ENCODE measurements at places on chromosomes 3 and 15.

- DNase-seq = peak; percentile 43
These were observed 107.6 kb upstream of the FXR1 start for GRCh38 chr3:180804916-180805315.

DNA sequence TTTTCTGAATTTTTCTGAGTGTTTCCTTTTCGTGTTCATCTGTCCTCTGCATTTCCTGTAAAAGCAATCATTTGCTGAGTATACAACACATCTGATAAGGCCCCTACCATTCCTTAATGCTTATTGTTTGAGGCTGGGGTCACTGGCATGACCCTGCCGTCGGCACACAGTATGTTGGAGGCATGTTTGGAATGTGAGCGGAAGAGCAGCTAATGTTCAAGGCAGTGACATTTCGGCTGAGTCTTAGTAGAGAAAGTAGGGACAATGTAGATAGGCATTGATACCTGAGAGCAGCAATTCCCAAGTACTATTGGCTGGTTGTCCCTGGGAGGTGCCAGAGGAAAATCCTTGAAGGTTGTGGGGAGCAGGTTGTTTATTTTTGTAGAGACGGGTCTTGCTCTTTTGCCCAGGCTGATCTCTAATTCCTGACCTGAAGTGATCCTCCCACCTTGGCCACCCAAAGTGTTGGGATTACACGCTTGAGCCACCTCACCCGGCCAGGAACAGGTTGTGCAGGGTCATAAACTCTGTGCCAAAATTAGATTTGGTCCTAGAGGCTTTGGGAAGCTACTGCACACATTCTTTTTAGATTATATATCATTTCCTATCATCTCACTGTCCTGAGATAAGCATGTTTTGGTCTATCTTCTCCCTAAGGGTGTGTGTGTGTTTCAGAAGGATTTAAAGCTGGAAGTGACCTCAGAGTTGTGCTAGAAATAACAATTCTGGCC is 13.5 kb downstream of the PTPN23 start:
- DNase-seq = peak; percentile 61

DNA sequence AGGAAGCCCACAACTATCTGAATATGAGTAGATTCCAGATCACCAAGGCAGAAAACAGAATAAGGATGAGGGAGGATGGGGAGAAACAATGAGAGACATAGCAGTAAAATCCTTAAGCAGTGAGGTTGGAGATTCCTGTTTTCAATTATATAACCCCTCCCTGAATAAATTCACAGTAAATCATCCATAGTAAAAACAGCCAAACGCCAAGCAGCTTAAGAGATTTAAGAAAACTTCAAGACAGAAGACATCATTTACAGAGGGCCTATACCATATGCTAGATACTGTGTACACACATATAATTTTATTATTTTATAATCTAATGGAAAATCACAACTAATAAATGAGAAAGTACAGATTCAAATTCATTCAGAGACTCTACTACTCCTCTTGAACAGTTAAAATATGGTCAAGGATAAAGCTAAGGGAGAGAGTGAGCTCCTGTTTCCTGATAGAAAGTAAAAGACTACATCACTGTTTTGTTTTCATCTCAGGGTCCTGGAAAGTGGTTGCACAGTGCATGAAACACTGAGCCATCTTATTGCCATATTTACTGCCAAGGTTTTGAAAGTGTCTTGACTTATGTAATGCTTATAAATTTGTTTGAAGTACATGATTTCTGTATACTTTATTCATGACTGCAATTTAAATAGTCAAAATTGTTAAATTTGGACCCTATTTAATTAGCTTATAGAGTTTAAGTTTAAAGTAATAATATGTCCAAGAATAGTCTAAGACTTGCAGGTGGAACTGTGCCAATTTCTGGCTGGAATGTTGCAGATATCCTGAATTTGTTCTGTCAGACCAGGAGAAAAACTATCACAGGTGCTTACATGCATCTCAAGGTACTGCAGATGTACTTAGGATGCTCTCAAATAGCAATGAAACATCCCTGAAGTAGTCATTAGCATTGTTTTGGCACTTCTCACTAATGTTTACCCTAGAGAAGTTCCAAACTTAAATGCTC is 141.4 kb downstream of the TBL1XR1 start:
- no peak for DNase-seq

- peak; percentile 78 for DNase-seq
These were observed 27.8 kb downstream of the SHQ1 start for GRCh38 chr3:72820415-72820814.

DNA sequence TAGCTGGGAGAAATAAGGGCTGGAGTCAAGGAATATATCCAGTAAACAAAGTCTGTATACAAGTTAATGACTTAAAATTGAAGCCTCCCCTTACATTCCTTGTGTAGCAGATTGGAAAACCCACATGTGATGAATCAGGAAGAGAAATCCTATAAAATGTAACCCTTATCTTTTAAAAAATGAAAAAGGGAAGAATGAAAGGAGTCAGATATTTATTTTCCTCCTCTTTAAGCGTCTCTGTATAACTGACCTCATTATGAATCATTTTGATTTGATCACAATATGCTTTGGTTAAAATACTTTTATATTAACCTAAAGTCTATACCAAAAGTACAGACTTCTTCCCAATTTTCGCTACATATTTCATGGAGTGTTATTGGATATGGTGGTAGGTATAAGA is 316.3 kb upstream of the STAC start:
- no peak for DNase-seq

GRCh38 chr3:157479464-157480243 is 23.6 kb downstream of the VEPH1 start:
- DNase-seq = no peak

- DNase-seq = no peak
These were observed 869.8 kb upstream of the CFAP20DC start for GRCh38 chr3:59919586-59919985.

DNA sequence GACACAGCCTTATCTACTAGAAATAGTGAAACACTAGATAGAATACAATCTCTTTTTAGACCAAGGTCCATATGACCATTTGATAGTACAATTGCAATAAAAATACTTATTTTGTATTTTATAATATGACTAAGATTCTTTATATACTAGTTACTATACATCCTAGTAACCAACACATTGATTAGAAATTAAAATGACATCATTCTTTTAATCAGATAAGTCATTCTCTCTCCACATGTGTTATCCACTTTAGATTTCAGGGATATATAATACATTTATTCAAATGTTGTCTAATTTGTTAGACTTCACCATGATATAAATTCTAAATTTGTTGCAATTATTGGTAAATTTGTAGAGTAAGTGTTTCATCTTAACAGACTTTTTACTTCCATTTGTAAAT is 276.2 kb upstream of the DPH6 start:
- DNase-seq = no peak

DNA sequence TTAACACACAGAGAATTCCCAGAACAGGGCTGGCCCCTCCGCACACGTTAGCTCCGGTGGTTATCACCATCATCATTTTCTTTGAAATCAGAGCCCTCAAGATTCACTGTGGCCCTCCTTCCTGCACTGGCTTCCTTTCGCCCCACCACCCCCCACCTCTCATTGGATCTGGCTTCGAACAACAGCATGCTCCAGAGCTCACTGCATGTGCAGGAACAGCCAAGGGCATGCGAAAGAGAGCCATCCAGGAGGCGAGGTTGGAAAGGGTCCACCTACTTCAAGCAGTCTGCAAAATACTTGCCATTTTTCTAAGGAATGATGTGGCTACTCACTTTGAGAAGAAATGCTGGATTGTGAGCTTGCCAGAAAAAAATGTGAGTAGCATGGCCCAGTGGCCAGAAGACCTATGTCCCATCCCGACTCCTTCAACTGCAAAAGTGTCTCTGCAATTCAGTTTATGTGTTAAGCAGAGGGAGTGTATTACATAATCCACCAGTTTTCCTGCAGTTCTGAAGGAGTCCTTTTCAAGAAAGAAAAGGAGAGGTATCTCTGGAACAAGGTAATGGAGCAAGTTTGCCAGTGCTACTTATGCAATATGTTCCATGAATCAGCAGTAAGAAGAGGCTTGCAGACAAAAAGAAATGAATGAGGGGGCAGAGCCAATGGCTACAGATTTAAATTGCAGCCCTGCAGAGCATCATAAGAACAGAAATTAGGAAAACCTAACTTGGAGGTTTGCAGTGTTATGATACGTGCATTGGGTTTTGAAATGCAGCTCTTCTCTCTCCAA is 92.8 kb downstream of the OCA2 start:
- no peak for DNase-seq

GRCh38 chr3:55630921-55631299 is 143.8 kb upstream of the WNT5A start:
- DNase-seq = no peak

DNA sequence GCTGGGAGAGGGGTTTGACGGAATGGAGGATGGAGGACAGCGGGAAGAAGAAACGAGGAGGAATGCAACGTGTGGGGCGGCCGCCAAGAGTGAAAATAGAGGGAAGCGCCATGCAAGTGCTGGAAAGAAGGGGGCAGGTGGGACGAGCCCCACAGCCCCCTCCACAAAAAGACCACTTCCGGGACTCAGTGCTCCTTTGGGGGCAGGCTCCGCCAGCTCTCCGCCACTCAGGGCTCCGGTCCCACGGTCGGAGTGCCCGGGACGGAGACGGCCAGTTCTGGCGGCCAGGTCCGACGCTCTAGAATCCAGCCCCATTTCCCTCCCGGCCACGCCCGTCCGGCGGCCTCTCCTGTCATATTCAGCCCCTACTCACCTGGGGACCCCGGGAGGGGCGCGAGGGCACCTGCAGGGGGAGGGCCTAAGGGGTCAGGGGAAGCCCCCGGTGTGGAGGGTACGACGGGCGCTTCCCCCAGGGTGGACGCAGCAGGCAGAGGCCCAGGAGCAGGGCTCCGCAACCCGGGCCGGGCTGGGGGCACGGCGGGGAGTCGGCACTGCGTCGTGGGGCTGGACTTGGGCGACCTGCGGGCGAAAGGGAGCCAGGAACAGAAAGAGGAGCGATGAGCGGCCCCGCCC is 25.5 kb upstream of the CSPG4 start:
- no peak for DNase-seq

DNA sequence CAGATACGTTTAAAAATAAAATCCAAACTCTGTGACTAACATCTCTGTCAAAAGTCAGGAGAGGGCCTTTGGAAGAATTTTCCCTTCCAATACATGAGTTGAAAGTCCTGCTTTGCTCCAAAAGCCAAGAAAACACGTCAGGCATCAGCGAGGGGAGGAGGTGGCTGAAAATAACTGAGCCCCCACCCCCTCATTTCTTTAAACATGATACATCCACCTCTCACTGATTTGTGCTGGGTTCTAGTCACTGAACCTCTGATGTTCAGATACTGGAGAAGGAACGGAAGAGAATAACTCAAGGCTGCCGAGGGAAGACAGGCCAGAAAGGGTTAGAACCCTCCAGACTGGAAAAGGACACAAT is 9.4 kb upstream of the SEMA5B start:
- no peak for DNase-seq

DNA sequence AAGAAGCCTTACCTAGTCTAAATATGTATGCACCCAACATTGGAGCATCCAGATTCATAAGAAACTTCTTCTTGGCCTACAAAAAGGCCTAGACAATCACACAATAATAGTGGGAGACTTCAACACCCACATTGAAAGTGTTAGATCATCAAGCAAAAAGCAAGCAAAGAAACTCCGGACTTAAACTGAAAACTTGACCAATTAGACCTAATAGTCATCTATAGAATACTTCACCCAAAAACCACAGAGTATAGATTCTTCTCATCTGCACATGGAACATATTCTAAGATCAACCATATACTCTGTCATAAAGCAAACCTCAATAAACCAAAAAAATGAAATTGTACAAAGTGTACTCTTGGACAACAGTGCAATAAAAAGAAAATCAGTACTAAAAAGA is 22.3 kb upstream of the OR5K4 start:
- DNase-seq = no peak

- DNase-seq = peak; percentile 87
These were observed 76.0 kb downstream of the WWTR1 start for GRCh38 chr3:149581681-149582370.

DNA sequence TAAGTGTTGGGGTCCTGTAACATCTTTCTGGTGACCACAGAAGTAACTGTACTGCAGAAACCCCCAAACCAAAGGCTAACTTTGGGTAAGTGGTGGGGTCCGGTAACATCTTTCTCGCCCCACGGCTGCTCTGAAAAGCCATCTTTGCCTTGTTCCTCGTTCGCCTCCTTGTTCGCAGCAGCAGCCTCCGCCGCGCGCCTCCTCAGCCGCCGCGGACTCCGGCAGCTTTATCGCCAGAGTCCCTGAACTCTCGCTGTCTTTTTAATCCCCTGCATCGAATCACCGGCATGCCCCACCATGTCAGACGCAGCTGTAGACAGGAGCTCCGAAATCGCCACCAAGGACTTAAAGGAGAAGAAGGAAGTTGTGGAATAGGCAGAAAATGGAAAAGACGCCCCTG is 316.8 kb downstream of the TUSC7 start:
- DNase-seq = no peak

DNA sequence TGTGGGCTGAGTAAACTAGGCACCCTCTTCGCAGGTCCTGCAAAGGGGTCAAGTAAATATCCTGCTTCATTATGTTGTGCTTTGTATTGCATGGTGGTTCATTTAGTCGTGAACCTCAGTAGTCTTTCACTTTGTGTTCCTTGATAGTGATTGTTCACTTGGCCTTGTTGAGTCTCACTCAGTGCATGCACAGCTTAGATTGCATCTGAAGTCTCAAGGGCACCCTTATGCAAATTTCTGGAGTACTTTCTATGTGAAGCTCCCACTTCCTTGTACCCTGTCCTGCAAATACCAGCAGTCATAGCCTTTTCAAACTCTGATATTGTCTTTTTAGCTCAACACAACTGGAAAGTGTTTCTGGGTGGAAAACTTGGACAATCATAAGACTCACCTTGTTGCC is 519.2 kb downstream of the NAALADL2 start:
- DNase-seq = no peak

DNA sequence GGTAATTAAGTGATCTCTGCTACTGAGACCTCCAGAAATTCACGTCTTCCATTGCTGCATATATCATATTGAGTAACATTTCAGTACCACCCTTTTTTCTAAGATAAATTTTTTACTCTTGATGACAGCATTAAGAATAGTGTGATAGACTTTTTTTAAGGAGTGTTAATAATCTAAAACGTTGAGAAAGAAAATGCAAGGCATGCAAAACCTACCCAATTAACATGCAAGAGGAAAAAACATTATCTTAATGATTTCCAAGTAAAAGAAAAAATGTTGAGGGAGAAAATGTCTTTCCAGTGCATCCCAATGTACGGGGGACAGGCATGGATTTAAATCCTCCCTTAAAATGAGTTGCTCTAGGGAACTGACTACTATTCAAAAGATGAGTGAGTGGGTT is 740 bp downstream of the CLDN16 start:
- DNase-seq = no peak

- DNase-seq = peak; percentile 69
These were observed 35.6 kb upstream of the PRR23E start for GRCh38 chr3:127157171-127157828.

Data from renal cortical epithelial cell (primary cell).